ENCODE measurements at places on chromosomes 3 and 15.

DNA sequence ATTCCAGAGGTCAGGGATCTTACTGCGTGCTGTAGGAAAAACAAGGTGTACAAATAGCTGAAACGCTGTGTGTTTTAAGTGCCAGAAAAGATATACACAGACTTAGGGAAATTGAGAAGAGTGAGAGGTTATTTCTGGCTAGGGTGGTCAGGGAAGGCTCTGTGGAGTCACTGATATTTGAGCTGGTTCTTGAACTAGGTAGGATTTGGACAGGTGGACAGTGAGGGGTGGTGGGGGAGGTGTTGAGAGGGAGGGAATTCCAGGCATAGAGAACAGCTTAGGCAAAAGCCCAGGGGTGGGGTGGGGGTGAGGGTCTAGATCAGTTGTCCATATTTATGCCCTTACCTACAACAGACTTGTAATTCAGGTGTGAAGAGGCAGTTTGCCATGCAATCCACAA is 7.0 kb downstream of the SEMA6D start:
- no peak for DNase-seq

DNA sequence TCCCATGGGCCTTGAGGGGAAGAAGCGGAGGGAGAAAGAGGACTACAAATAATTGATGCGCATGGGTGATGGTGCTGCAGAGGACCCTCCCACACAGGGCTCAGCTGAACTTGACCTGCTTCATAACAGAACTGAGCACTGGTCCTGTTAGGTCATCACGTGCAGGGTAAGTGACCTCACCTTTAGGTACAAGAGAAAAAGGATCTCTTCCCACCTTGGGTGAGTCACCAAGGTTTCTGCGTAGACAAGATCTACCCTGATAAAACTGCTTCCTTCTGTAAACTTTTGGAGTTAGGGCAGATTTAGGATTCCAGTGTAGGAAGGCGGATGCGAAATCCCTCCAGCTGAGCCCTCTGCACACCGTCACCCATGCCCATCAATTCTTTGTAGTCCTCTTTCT is 67.1 kb downstream of the FEM1B start:
- DNase-seq, result no peak

DNA sequence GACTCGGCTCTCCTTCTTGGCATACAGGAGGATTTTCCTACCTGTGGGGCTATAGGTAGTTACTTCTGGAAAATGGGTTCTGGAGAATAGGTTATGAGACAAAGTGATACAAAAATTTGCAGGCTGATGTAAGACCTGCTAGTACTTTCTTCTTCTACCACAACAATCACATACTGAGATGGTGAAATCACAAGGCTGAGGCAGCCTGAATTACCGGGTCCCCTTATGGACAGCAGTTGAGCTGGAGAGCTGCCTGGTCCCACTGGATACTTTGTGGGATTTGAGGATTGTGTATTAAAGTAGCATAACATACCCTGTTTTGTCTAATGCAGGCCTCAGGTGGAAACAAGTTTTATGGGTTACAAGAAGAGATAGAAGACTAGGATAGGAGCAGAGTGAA is 86.5 kb upstream of the FAM98B start:
- no peak for DNase-seq

DNA sequence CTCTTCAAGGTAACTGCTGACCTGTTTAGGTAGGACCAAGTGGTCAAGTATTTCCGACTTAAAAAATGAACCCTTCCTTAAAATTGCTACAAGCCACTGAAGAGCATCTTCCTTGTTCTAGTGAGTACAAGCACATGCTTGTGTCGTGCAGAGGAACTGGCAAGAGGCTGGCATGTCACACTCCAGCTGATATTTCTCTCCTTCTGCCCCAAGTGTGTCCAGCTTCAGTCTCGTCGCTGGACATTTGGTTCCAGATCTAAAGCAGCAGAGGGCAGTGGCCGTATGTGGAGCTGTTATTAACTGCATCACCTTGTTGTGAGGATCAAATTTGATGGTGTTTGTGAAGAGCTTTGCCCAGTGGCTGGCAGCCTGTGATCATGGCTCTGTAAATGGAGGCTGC is 10.0 kb downstream of the RBP2 start:
- no peak for DNase-seq

- no peak for DNase-seq
Measured at GRCh38 chr15:94175420-94175819, 55.9 kb upstream of the MCTP2 start.

- DNase-seq, result no peak
Measured at GRCh38 chr3:95172164-95172943, 1109.5 kb downstream of the NSUN3 start.

DNA sequence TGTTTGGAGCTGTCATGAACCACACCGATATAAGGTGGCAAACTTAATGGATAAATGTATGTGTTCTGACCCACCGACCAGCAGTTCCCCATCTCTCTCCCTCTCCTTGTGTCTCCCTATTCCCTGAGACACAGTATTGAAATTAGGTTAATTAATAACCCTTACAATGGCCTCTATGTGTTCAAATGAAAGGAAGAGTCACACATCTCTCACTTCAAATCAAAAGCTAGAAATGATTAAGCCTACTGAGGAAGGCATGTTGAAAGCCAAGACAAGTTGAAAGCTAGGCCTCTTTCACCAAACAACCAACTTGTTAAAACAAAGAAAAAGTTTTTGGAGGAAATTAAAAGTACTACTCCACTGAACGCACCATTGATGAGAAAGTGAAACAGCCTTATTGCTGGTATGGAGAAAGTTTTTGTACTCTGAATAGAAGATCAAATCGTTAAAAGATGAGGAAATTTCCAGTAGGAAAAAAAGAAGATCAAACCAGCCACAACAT is 15.0 kb downstream of the ATR start:
- no peak for DNase-seq

DNA sequence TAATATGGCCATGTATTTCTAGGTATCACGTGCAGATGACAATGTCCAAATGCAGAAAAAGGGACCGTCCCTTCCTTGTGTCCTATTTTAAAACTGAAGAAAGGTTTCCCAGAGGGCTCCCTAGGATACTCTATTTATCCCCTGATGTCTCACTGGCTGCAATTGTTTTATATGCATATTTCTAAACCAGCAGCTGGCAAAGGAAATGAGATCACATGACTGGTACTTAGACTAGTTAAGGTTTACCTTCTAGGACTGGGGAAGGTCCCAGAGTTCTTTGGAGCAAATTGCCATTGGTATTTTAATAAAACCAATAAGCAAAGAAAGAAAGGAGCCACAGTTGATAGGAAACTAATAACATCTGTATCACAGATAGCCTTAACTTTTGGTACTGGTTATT is 29.5 kb downstream of the GTF2E1 start:
- DNase-seq, result no peak

- DNase-seq, result no peak
Measured at GRCh38 chr15:22995795-22996194, 15.6 kb upstream of the CYFIP1 start.

GRCh38 chr3:127412578-127413317 is 124.9 kb upstream of the PRR20G start:
- DNase-seq, result no peak

DNA sequence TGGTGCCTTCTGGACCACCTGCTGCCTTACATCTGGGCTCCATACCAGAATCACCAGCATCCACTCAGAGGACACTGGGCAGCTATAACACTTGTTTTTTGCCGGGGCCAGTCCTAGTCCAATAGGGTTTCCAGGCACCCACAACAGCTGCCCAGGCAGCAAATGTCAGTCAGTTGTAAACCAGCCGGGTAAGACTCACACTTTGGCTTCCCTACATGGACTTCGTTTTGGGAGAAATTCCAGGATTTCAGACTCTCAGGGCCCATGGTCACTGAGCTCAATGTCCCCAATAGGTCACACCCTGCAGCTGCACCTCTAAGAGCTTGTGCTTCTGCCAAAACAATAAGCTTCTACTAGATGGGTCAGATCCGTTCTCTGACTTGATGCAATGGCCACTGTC is 83.8 kb downstream of the FAM174B start:
- DNase-seq, result no peak

DNA sequence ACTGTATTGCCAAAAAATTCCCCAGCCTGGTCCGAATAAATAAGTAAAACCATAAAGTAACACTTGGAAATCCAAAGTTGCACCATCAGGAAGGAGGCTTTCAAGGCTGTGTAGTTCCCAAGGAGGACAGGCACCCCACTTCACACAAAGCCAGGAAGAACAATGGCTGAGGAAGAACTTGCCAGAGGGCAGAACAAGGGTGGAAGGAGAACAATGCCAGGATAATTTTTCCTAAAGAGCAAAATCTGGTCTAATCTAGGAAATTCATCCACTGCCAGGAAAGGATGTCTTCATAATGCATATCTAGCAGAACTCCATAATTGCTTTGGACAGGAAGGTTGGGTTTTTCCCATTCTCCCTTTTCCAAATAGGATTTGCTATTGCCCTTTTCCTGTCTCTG is 15.7 kb upstream of the ARID3B start:
- no peak for DNase-seq

DNA sequence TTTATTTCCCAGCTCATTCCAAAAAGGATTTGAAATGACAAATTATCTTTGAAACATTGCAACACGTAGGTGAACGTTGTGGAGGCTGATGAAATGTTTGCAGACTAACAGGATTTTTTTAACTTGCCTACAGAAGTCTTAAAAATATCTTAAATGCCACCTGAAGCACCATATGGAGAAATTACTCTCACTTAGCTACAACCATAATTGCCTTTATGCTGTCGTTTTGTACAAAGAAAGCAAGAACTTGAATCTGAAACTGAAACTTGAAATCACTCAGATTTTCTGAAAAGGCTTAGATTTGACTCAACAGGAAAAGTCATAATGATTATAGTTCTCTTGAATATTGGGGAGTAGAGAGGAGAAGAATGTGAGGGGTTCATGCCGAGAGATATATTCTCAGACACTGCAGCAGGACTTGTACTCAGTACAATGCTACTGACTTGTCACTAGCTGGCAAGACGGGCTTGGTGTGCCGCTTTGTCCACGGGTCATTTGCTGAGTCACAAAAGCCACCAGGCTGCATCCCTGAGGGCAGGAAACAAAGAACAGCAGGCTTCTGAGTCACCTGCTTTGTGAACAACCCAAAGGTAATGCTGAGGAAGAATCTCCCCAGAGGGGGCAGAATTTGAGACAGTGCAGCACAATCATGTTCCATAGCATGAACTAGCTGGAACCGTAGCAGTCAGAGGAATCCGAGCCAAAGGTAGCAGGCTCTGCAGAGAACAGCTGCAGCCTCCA is 7.1 kb upstream of the FMN1 start:
- peak; percentile 4 for DNase-seq

GRCh38 chr3:12908859-12909258 is 67.5 kb upstream of the RPL32 start:
- no peak for DNase-seq

- DNase-seq, result no peak
Measured at GRCh38 chr3:23938688-23939087, 6.4 kb upstream of the NR1D2 start.

DNA sequence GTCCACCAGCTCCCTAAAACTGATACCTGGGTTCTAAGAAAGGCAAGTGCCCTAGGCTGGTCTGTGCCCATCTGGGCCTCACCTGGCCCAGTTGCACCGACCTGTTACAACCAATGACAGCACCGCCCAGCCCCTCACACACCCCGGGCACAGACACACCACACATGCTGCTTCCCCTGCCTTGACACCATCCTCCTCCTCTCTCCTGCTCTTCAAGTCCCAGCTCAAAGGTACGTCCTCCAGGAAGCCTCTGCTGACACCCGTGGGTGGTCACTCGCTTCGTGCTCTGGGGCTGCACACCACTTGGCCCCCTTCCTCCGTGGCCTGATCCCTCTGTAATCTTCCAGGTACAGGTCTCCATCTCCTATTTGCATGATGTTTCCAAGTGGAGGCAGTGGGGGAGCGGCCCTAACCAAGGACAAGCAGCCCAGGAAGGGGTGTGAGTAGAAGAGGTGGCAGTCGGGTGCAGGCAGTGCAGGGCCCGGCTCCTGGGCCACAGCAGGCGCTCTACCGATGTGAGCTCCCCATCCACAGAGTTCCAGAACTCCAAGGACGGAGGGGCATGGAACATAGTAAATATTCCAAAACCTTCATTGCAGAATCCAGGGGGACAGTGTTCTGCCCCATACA is 144.6 kb downstream of the NUP210 start:
- no peak for DNase-seq

DNA sequence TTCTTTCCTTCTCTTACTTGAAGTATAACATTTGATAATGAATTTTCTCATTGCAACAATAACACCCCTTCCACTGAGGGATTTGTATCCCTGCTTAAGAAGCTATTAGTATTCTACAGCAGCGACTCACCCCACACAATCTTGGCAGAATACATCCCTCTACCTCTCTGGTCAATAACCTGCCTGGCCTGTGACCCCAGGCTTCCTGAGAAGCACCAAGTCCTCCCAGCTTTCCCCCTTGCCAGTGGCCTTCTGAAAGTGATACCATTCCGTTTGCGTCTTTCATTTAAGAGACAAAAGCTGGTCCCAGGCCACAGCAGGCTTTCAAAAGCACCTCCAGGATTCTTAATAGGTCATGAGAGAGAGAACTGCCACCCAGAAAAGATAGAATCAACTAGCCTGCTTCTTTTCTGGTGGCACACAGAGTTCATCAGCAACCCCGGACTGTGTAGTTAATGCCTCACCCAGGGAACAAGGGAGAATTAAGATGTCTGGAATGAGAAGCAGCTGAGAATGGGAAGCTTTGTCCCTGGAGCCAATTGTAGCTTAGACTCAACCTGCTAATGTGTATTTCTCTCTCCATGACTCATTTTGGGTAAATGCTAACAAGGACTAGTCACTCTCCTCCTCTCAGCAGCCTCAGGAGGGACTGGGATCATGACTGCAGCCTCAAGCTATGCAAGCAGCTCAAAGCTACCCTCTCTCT is 101.0 kb upstream of the CPNE4 start:
- no peak for DNase-seq

DNA sequence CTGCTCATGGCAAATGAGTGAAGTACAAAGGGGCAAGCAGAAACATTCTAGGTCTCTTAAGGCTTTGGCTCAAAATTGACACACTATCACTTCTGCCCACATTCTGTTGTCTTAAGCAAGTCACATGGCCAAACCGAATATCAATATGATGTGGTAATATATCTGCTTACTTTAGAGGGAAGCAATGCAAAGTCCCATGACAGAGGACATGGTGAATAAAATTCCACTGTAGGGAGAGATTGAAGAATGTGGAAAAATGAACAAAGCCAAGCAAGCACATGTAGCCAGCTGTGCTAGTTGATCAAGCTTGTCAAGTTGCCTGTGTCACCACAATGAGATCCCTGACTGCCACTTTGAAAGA is 11.2 kb upstream of the TBC1D5 start:
- DNase-seq, result no peak

DNA sequence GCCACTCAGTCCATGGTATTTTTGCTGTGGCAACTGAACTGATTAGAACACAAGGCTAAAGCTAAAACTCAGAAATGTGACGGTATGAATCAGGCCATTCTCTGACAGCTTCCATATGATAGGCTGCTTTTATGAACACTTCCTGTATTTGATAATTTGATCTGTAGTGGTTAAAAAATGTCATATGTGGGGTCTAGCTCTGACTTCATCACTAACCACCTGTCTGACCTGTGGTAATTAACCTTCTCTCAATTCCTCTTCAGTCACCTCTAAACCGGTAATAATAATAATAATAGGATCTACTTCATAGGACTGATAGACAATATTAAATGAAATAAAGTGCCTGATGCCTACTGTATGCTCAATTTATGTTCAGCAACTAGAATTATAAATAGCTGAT is 223.2 kb downstream of the MBNL1 start:
- no peak for DNase-seq

Data from effector memory CD4-positive, alpha-beta T cell (primary cell).